ENCODE measurements at places on chromosomes 2 and 18.
A peak's percentile ranks its signal among the peaks of the same experiment; 100 is the strongest.

DNA sequence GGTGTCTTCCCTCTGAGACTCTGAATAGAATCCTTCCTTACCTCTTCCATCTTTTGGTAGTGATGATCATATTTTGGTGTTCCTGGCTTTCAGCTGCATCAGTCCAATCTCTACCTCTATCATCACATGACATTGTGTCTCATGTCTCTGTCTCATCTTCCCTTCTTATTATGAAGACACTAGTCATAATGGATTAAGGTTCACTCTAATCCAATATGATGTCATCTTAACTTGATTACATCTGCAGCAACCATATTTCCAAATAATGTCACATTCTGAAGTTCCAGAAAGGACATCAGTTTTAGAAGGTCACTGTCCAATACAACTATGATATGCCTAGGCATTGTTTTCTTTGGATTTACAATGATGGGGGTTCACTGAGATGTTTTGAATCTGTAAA, 31.5 kb downstream of the CMPK2 start:
- no peak for DNase-seq

- DNase-seq: no peak
Observed at GRCh38 chr2:8364668-8365067, 317.2 kb upstream of the ID2 start.

DNA sequence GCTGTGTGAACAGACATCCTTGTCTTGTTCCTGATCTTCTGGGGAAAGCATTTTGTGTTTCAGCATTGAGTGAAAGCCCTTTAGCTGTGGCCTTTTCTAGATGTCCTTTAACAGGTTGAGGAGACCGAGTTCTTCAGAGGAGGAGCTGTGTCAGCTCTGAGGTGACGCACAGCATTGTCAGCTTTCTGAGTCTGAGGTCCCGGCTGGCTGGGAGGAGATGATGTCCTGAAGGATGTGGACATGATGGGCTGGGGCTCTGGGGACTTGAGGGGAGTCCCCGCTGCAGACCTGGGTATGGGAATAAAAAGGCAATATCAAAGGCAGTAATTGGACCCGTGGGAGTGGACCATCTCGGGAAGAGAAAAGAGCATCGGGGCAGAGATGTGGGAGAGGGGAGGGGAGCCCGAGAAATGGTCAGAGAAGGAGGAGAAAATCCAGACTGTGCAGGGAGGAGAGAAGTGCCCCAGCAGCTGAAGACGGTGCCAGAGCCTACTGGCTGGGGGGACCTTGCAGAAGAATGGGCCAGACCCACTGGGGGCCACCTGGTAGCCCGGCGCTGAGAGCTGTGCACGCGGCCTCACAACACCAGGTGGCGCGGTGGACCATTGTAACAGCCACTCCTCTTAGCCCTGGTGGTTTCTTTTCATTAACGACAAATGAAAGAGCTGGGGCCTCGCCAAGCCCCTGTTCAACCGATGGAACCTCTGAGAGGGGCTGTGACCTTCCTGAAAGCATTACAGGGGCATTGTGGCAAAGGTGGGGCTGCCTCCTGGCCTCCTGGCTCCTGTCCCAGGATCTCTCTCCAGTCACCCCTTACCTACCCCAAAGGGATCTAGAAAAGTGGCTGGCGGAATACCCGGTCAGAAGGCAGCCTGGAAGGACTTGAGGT, 61.6 kb downstream of the ST3GAL5 start:
- peak; percentile 60 for DNase-seq

DNA sequence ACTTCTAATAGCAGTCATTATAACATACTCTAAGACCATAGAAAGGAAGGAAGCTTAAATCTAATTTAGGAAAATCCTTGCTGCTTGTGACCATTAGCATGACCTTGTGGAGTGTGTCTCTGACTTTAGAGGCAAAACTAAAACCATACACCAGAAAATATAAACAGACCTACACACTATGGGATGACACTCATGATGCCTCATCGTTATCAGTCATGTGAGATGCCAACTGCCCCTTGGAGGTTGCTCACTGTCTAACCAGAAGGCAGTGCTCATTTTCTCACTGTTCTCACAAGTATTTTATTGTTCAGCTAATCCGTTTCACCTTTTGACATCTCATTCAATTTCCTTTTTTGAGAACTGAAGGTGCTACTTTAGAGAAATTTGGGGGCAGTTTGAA, 376.9 kb downstream of the RND3 start:
- no peak for DNase-seq

DNA sequence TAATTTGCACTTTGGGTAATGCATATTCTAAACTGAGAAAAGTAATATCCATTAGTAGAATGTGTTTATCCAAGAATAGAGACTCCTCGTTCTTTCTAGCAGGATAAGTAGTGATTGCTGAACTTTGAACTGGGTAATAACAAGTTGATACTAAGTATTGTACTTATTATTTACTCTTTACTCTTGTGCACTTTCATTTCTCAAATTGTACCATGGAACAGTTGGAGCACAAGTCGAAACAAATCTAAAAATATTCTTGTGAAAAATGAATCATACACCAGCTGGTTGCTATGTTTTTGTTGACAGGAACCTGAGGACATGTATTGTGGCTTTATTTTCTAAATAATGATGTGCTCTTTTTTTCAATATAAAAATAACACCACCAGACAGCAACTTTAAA, 111.9 kb downstream of the RGPD3 start:
- no peak for DNase-seq

GRCh38 chr18:58695772-58696171, 24.5 kb downstream of the MALT1 start:
- no peak for DNase-seq

DNA sequence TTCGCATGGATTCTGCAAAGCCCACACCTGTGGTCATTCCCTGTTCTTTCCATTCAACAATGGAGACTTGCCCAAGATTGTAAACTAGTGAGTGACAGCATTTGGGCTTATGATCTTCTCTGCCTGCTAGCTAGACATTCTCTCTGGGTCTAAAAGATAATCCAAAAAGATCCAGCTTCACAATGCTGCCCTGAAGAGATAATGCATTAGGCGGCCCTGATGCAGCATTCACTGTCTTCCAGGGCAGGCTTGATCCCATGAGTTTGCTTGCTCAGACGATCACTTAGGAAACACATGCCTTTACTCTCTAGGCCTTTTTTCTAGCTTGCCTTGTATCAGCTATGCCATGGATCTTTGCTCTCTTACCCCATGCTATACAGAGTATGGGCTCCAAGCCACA, 196.1 kb downstream of the SETBP1 start:
- DNase-seq: no peak

DNA sequence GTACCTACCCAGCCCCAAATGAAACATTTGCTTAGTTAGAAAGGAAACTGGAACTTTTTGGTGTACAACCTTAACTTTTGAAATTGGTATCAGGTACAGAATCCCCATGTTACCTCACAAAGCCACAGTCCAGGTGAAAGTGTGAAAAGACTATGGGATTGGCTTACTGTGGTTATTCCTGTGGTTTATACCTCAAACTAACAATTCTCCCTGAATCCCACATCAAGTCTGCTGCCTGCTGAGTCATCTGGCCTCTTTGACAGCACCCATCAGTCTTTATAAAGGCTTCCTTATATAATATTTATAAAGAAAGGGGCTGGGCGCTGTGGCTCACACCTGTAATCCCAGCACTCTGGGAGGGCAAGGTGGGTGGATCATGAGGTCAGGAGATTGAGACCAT, 164.6 kb downstream of the TMEM247 start:
- no peak for DNase-seq

DNA sequence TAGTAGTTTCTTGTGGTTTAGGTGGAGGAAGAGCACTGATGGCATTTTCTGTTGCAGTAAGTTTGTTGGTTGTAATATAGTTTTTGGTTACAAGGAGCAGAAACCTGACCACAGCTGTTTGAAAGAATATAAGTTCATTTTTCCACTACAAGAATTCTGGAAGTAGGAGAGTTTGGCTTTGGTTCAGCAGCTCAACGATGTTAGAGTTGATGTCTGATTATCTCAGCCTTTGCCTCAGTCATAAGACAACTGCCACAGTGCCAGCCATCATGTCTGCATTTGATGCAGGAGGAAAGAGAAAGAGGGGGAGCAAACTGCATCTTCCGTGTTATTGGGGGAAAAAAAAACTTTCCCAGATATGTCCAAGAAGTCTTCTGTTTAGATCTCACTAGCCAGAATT, 119.1 kb downstream of the LYPD1 start:
- no peak for DNase-seq

- no peak for DNase-seq
Observed at GRCh38 chr2:12697617-12698016, 19.1 kb upstream of the TRIB2 start.

DNA sequence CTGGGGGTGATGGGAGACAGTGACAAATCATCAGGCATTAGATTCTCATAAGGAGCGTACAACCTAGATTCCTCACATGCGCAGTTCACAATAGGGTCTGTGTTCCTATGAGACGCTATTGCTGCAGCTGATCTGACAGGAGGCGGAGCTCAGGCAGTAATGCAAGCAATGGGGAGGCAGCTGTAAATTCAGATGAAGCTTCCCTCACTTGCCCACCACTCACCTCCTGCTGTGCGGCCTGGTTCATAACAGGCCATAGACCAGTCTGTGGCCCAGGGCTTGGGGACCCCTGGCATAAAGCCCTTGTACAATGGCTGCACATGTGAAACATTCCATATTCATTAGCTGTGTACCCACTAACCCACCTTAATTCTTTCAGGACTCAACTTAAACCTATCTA, 18.0 kb downstream of the NMUR1 start:
- no peak for DNase-seq

GRCh38 chr2:211654211-211654780, 884.3 kb downstream of the ERBB4 start:
- DNase-seq: no peak

GRCh38 chr18:11553098-11553940, 56.1 kb upstream of the SLC35G4 start:
- peak; percentile 47 for DNase-seq

DNA sequence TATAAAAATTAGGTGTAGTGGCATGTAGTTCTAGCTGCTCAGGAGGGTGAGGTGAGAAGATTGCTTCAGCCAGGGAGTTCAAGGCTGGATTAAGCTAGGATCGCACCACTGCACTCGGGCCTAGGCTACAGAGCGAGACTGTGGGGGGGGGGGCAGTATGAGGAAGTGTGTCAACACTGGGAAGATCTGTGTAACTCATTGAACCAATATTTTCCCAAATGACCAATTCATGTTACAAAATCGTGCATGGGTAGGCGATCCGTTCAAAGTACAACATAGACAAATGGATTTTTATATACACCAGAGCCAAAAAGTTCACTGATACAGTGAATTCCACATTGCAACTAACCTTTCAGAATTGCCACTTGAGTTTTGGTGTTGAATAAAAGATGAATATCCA, 8.1 kb downstream of the SMAD4 start:
- no peak for DNase-seq

- no peak for DNase-seq
Observed at GRCh38 chr2:205763708-205764211, 81.5 kb downstream of the NRP2 start.

- DNase-seq: no peak
Observed at GRCh38 chr2:8570637-8571036, 111.2 kb upstream of the ID2 start.

Measured in kidney glomerular epithelial cell (primary cell).